ENCODE measurements at places on chromosomes 1 and 21.

GRCh38 chr1:228378873-228379460 is 27.7 kb downstream of the TRIM11 start:
- H3K27me3 ChIP-seq = no peaks in the 10 kb centered on the region
- peaks cover 19% of the 10 kb centered on the region for H3K4me1 ChIP-seq
- peak overlapping the region; percentile 99 for H3K27ac ChIP-seq
- H3K36me3 ChIP-seq = no peaks in the 10 kb centered on the region

- H3K36me3 ChIP-seq = no peaks in the 10 kb centered on the region
- DNase-seq = no peak
- no peaks in the 10 kb centered on the region for H3K4me1 ChIP-seq
- H3K27ac ChIP-seq = no peak overlapping the region
- no peak overlapping the region for H3K4me3 ChIP-seq
These were observed 30.2 kb downstream of the GBP2 start for GRCh38 chr1:89095737-89096136.

GRCh38 chr21:44760376-44760775 is 41.2 kb downstream of the UBE2G2 start:
- H3K27me3 ChIP-seq = no peaks in the 10 kb centered on the region
- no peaks in the 10 kb centered on the region for H3K4me1 ChIP-seq
- H3K36me3 ChIP-seq = no peaks in the 10 kb centered on the region
- no peak overlapping the region for H3K27ac ChIP-seq
- no peak overlapping the region for H3K4me3 ChIP-seq

- H3K4me3 ChIP-seq = no peak overlapping the region
- H3K4me1 ChIP-seq = no peaks in the 10 kb centered on the region
- no peak overlapping the region for H3K27ac ChIP-seq
These were observed 27.4 kb downstream of the QSOX1 start for GRCh38 chr1:180181996-180182642.

GRCh38 chr1:85001742-85002141 is 4.8 kb upstream of the MCOLN2 start:
- no peak for DNase-seq
- H3K36me3 ChIP-seq = no peaks in the 10 kb centered on the region
- no peaks in the 10 kb centered on the region for H3K4me1 ChIP-seq
- H3K27ac ChIP-seq = no peak overlapping the region
- H3K27me3 ChIP-seq = no peaks in the 10 kb centered on the region

GRCh38 chr1:214074477-214074876 is 86.7 kb downstream of the PROX1 start:
- no peak overlapping the region for H3K4me3 ChIP-seq
- no peaks in the 10 kb centered on the region for H3K4me1 ChIP-seq
- no peaks in the 10 kb centered on the region for H3K27me3 ChIP-seq
- H3K27ac ChIP-seq = no peak overlapping the region
- H3K36me3 ChIP-seq = no peaks in the 10 kb centered on the region
- DNase-seq = no peak

DNA sequence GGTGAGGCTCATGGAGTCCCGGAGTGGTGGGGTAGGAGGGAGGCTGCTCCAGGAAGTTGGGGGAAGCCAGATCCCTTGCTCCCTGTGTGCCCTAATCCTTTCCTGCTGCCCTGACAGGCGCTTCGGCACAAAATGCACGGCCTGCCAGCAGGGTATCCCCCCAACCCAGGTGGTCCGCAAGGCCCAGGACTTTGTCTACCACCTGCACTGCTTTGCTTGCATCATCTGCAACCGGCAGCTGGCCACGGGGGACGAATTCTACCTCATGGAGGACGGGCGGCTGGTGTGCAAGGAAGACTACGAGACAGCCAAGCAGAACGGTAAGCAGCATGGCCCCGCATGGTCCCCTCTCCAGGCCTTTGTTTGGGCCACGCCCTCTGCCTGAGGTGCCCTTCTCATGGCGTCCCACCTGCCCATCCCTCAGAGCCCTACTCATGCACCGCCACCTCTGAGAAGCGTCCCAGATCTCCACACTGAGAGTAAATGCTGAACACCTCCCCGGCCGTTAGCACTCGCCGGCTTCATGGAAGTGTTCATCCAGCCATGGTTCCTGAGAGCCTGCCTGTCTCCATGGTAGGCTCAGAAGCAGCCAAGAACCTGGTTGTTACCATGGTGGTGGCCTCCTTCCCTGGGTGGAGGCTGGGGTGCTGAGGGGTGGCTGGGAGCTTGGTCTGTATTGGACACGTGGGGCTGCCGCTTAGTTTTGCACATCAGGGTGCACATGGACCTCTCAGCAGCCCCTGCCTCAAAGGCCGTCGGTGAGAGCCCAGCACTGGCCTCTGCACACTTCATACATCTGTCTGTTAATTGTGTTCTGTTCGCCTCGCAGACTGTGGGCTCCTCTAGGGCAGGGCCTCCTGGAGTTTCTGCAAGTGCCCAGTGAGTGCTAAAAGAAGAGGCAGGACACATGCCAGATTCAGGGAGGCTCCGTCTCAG is 36.5 kb downstream of the LHX4 start:
- peak; percentile 13 for DNase-seq
- H3K27me3 ChIP-seq = no peaks in the 10 kb centered on the region
- no peak overlapping the region for H3K4me3 ChIP-seq
- no peaks in the 10 kb centered on the region for H3K4me1 ChIP-seq
- H3K27ac ChIP-seq = no peak overlapping the region
- no peaks in the 10 kb centered on the region for H3K36me3 ChIP-seq

- H3K36me3 ChIP-seq = no peaks in the 10 kb centered on the region
- no peaks in the 10 kb centered on the region for H3K27me3 ChIP-seq
- no peak overlapping the region for H3K27ac ChIP-seq
- H3K4me1 ChIP-seq = peaks cover 5% of the 10 kb centered on the region
- DNase-seq = peak; percentile 48
- H3K4me3 ChIP-seq = no peak overlapping the region
These were observed 143.0 kb downstream of the DNM3 start for GRCh38 chr1:171984262-171984661.

DNA sequence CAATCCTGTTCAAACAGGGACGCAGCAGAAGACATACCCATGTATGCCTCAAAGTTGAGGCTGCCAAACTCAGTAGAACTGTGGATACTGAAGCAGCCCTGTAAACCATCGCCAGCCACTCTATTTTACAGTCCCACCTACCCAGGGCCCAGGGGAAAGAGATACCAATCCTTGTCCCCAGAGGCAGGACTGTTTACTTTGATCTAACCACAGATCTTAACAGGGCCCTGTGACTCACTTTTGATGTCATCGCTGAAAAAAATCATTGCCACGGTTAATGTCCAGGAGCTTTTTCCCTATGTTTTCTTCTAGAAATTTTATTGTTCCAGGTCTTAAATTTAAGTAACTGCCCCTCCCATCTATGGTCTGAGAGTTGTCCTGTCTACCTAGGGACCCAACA is 538.4 kb upstream of the NCAM2 start:
- no peaks in the 10 kb centered on the region for H3K27me3 ChIP-seq
- H3K36me3 ChIP-seq = no peaks in the 10 kb centered on the region

DNA sequence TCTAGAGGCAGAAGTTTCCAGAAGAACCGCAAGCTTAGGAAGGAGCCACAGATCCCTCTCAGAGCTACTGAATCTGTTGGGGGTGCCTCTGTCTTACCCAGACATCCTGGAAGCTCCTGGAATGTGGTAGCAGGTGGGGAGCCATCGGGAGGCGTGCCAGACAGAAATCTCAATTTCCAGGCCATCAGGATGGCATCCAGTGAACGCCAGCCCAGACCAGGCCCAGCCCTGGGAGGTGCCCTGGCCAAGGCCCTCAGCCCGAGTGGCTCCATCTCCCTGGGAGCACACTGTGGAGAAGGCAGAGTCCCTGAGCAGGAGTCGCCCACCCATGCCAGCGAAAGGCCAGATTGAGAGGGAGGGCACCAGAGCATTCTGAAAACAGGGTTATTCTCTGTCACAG is 2.5 kb downstream of the ABCA4 start:
- H3K4me1 ChIP-seq = no peaks in the 10 kb centered on the region
- DNase-seq = no peak
- H3K27me3 ChIP-seq = no peaks in the 10 kb centered on the region
- H3K36me3 ChIP-seq = no peaks in the 10 kb centered on the region
- H3K27ac ChIP-seq = no peak overlapping the region
- H3K4me3 ChIP-seq = no peak overlapping the region

GRCh38 chr21:26085882-26086281 is 84.7 kb downstream of the APP start:
- no peak overlapping the region for H3K4me3 ChIP-seq
- H3K27me3 ChIP-seq = no peaks in the 10 kb centered on the region
- no peaks in the 10 kb centered on the region for H3K36me3 ChIP-seq

DNA sequence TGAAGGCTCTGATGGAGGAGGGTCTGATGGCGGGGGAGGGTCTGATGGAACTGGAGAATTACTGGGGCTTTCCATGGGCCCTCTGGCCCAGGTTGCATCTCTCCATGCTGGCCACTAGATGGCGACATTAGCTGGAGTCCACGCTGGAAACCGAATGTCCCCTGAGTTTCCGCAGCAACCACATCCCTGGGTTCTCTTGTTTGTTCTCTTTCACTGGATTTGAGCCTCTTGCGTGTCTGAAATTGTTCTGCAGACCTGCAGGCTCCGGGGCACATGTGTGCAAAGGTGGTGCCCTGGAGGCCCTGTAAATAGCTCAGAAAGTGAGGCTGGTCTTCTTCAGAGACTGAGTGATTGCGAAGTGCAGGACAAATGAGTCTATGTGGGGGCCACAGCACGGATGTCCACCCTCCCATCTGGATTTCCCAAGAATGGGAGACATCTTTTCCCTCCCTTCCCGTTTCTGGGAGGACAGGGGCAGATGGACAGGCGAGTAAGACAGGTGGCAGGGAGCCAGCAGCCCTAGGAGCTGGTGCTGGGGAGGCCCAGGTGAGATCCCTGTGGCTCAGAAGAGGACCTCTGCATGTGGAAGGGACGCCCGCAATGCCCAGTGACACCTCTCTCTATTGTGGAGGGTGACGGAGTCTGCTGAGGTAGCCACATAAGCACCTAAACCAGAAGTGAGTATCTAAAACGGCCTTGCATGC is 73.2 kb upstream of the ABCG1 start:
- H3K36me3 ChIP-seq = no peaks in the 10 kb centered on the region
- peak; percentile 56 for DNase-seq
- H3K27me3 ChIP-seq = no peaks in the 10 kb centered on the region

- DNase-seq = no peak
- no peaks in the 10 kb centered on the region for H3K27me3 ChIP-seq
- no peaks in the 10 kb centered on the region for H3K4me1 ChIP-seq
- H3K27ac ChIP-seq = no peak overlapping the region
These were observed 12.3 kb upstream of the PADI1 start for GRCh38 chr1:17192394-17193221.

- no peak for DNase-seq
- H3K27ac ChIP-seq = no peak overlapping the region
- no peaks in the 10 kb centered on the region for H3K27me3 ChIP-seq
- H3K36me3 ChIP-seq = no peaks in the 10 kb centered on the region
These were observed 75.0 kb downstream of the EPS15 start for GRCh38 chr1:51444096-51444495.

DNA sequence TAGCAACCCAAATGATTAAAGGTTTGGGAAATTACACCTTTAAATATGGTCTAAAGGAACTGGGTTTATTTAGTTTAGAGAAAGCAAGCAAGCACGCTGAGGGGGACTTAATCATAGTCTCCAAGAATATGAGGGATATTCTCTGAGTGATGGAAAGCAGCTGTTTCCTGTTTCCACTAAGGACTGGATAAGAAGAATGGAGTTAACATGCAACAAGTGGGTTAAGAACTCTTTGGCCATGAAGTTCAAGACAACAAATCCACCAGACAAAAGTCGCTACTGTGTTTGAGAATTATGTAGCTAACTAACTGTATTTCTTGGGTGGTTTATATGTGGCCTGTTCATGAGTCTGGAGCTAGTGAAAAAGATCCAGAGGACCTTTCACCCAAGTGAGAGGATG is 85.7 kb downstream of the TGFB2 start:
- H3K4me3 ChIP-seq = no peak overlapping the region
- no peak overlapping the region for H3K27ac ChIP-seq
- no peaks in the 10 kb centered on the region for H3K4me1 ChIP-seq
- no peaks in the 10 kb centered on the region for H3K36me3 ChIP-seq
- no peaks in the 10 kb centered on the region for H3K27me3 ChIP-seq

DNA sequence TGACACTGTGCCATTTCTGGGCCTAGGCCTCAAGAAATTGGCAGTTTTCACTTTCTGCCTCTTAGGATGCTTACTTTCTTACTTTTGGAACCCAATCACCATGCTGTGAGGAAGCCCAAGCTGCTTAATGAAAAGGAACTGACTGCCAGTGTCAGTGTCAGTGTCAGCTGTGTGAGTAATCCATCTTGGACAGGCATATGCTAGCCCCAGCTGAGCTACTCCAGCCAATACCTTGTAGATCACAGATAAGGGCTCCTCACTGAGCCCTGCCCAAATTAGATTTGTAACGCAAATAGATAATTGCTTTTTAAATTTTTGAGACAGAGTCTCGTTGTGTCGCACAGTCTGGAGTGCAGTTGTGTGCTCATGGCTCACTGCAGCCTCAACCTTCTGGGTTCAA is 59.6 kb downstream of the SELENOF start:
- H3K27ac ChIP-seq = no peak overlapping the region
- no peak overlapping the region for H3K4me3 ChIP-seq
- H3K27me3 ChIP-seq = no peaks in the 10 kb centered on the region

GRCh38 chr1:44602634-44603628 is 71.3 kb downstream of the TMEM53 start:
- H3K4me1 ChIP-seq = no peaks in the 10 kb centered on the region
- H3K36me3 ChIP-seq = no peaks in the 10 kb centered on the region
- peaks cover 14% of the 10 kb centered on the region for H3K27me3 ChIP-seq
- DNase-seq = no peak

DNA sequence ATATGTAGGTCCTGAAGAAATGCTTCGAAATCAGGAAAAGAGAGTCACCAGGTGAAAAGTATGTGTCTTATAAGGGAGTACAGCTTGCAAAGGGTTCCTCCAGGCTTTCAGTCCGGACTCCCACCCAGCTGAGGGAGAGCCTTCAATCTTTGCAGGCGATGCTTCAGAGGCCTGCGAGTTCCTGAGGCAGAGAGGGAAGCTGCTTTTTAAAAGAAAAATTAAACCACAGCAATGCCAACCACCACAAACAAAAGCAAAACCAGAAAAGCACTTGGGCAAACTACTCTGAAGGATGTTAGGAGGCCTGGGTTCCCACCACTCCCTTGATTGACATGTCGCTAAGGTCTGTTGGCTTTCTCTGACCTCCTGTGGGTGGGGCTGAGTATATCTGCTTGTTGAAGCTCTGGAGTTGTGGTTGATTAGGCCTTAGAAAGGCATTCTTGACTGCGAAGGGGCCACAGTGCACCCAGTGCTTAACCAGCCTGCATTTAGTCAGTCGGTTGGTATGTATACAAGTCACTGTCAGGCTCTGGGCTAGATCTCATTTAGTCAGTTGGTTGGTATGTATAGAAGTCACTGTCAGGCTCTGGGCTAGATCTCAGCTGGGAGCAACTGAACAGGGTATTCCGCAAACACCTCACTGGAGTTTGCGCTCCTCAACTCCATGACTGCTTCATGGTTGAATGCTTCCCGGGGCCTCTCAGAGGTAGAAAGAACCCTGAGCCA is 1.2 kb downstream of the NIPAL3 start:
- no peak for DNase-seq
- no peaks in the 10 kb centered on the region for H3K27me3 ChIP-seq
- peaks cover 14% of the 10 kb centered on the region for H3K4me1 ChIP-seq
- no peaks in the 10 kb centered on the region for H3K36me3 ChIP-seq
- H3K27ac ChIP-seq = no peak overlapping the region
